Natural killer cell treated with Interleukin-12 subunit alpha and Interleukin-12 subunit beta and Interleukin-15 and Interleukin-18, amount 100 ng/mL, for 72 hours (primary cell): ENCODE measurements at places on chromosomes 16 and 17.
A peak's percentile ranks its signal among the peaks of the same experiment; 100 is the strongest.

- no peak for DNase-seq
Observed at GRCh38 chr17:7580604-7581575, 1.5 kb downstream of the CD68 start.

DNA sequence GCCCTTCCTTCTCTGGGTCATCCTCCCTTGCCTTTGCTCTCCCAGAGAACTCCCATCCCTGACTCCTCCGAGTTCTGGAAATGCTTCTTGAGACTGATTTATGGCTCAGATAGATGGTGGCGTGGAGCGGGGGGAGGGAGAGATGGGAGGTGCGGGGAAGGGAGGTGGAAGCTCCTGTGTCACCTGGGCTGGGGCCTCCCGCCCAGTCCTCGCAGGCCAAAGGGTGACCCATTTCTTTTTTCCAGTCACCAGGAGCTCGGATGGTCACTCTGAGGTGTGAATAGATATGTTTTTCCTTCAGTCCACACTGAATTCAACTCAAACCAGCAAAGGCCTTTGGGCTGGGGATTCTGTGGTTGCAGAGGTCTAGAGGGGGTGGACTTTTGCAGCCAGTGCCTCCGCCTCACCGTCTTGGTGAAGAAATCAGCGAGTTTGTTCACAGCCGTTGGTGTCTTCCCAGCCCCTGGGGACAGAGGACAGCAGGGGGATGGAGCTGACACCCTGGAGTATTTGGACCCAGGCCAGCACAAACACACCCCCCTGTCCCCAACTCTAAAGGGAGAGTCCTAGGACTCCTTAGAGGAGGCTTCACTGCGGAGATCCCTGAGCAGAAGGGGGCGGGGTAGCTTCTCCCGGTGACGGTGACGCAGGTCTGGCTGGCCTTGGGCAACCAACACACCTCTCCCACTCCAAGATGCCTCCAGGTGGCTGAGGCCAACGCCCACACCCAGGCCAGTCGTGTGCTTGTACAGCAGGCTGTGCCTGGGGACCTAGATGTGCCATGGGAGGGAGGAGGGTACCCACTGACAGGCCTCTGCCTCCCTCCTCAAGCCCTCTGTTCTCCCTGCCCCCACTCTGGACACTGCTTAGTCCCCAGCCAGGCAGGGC lies 80.6 kb downstream of the AMFR start:
- no peak for DNase-seq

GRCh38 chr17:66900126-66901010 lies 64.1 kb upstream of the CACNG4 start:
- peak; percentile 12 for DNase-seq

GRCh38 chr17:5699814-5700213 lies 115.5 kb upstream of the NLRP1 start:
- DNase-seq, result no peak

DNA sequence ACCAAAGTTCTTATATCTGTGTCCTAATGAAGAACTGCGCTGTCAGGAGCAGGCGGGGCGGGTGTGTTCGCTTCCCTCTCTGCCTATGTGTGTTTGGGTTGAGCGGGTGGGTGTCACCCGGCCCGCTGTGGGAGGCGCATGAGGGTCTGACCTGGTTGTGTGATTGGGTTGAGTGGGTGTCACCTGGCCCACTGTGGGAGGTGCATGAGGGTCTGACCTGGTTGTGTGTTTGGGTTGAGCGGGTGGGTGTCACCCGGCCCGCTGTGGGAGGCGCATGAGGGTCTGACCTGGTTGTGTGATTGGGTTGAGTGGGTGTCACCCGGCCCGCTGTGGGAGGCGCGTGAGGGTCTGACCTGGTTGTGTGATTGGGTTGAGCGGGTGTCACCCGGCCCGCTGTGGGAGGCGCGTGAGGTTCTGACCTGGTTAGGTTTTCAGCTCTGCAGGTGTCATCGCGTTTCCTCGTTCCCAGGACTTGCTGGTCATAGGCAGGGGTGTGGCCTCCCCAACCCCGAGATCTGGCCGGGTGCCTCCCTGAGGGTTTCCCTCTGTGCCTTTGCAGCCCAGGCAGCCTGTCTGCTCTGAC lies 69.6 kb upstream of the ZNF750 start:
- DNase-seq, result no peak

- DNase-seq, result peak; percentile 56
Observed at GRCh38 chr17:81516439-81516838, 3.8 kb upstream of the ACTG1 start.
